ENCODE measurements at places on chromosomes 16 and 17.

GRCh38 chr16:67653128-67653788 is 6.8 kb downstream of the ACD start:
- DNase-seq: no peak

- DNase-seq: no peak
These were observed 16.7 kb upstream of the TOB1 start for GRCh38 chr17:50882851-50883250.

GRCh38 chr16:17173281-17173680 is 297.5 kb downstream of the XYLT1 start:
- peak; percentile 71 for DNase-seq

- no peak for DNase-seq
These were observed 112.4 kb upstream of the NOL11 start for GRCh38 chr17:67605256-67605912.

GRCh38 chr17:47704116-47704515 is 10.2 kb downstream of the TBKBP1 start:
- peak; percentile 84 for DNase-seq

GRCh38 chr16:85833219-85833920 is 33.9 kb downstream of the COX4I1 start:
- no peak for DNase-seq

- peak; percentile 61 for DNase-seq
These were observed 21.9 kb downstream of the C1QTNF1 start for GRCh38 chr17:79045842-79046196.

GRCh38 chr16:15985144-15985543 is 35.7 kb downstream of the ABCC1 start:
- DNase-seq: no peak

GRCh38 chr17:75828076-75828400 is 16.2 kb downstream of the UNC13D start:
- DNase-seq: no peak

GRCh38 chr17:52170963-52171572 is 12.6 kb upstream of the CA10 start:
- DNase-seq: no peak

DNA sequence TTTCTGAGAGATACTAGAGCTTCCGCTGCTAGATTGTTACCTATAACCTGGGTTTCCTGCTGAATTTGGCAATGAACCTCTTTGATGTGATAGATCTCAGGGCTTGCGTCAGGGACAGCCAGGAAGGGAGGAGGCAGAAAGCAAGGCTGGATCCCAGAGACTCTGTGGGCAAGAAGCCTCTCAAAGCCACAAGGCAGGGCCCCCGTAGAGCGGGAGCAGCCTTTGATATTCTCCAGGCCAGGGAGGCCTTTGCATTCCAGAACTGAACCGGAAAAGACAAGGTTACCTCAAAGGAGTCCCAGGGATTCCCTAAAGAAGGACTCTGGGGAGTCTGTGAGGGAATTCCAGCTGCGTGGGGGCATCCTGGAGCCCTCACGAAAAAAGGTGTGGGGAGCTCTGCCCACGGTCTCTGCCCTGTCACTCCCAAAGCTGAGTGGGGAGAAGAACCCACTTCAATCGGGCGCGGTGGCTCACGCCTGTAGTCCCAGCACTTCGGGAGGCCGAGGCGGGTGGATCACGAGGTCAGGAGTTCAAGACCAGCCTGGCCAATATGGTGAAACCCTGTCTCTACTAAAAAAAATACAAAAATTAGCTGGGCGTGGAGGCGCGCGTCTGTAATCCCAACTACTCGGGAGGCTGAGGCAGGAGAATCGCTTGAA is 14.3 kb upstream of the SCIMP start:
- no peak for DNase-seq

DNA sequence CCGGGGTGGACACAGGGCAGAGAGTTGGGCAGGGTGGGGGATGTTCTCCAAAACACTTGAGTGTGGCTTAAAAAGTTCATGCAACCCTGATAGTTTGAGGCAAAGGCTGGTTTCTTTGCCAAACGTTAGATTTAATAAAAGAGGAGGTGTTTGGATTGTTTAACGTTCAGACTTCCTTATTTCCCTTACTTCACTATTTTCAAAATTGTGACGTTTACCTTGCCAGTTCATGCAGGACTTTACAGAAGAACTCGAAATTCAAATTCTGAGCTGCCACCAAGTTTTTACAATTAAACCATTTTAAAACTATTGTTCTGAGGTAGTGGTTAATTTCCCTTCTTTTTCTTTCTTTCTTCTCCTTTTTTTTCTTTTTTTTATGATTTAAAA is 5.5 kb downstream of the SEC14L1 start:
- no peak for DNase-seq

GRCh38 chr16:15933781-15934180 is 15.6 kb upstream of the ABCC1 start:
- DNase-seq: no peak

- DNase-seq: no peak
These were observed 129.3 kb upstream of the AXIN2 start for GRCh38 chr17:65690626-65691310.

DNA sequence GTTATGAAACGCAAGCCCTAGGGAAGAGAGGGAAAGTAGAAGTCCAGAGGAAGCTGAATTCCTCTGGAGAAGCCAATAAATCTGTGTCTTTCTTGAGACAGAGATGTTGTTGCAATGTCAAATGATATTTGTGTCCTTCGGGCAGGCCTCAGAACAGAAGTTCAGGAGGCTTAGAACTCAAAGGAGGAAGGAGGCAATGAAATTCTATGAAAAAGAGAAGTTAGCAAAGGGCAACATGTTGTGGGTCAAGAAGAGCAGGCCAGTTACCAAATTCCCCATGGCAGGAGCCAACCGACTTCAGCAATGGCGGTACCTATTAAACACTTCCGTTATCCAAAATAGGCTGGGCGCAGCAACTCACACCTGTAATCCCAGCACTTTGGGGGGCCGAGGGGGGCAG is 109.0 kb upstream of the DHX40 start:
- no peak for DNase-seq

GRCh38 chr17:42566215-42566882 is 551 bp upstream of the MLX start:
- no peak for DNase-seq

DNA sequence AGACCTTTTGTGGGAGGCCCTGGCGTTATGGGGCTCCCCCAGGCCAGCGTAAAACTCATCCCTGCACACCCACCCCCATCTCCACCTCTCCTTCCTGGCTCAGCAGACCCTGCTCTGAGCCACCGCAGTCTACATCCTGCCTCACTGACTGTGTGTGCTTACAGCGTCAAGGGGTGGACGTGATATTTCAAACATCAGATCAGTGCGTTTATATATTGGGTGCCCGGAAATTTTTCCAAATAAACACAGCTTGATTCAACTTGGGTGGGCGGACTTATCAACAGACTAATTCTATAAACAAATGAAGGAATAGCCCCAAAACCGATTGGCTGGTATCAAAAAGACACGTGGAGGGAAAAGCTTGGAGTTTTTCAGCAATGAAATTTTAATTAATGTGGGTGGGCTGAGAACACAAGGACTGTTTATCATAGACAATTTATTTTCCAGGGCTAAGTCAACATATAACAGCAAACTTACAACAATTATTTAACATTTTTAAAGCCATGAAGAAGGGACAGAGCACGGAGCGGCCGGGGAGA is at the start of gene FOXL1:
TSS of gene FOXL1 (plus strand) at position 489 of the 539 bp plus-strand sequence. CDS start 175 bp downstream, outside the sequence.
- no peak for DNase-seq

- DNase-seq: no peak
These were observed 15.7 kb downstream of the FBF1 start for GRCh38 chr17:75925103-75925502.

DNA sequence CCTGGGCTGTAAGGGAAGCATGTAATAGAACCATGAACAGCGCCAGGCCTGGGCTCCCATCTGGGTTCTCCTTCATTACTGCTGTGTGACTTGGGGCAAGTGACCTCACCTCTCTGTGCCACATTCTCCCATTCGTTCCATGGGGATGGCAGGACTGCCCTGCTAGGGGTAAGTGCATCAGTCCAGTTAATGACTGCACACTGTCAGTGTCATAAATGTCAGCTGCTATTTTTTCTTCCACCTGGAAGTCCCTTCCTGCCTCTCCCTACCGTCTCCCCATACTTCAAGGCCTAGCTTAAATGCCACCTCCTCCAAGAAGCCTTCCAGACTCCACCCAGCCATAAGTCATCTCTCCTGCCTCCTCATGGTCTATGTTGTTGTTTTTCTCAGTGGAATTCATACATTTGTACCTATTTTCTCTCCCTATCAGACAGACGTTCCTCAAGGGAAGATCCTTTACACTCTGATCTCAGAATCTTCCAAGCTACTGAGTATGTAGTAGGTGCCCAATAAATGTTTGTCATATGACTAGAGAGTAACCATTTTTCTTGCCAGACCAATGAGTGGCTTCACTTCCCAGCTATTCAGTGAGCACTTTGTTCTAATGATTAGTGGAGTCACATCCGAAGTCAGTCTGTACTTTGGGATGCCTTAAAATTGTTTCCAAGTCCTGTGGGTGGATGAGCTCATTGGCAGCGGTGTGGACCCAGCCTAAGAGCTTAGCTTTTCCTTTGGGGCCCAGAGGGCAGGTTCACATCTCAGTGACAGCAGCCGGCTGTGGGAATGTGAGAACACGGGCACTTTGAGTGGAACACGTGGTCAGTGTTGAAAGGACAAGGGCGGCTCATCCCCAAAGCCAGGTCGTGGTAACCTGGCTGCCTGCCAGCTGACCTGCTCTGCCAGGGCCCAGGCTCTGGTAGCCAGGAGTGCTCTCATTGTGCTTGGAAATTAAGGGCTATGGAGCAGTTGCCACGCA is 147.5 kb upstream of the GSE1 start:
- no peak for DNase-seq

GRCh38 chr16:4511441-4512082 is 27.0 kb downstream of the CDIP1 start:
- no peak for DNase-seq

GRCh38 chr17:60390186-60390585 is 1.7 kb downstream of the USP32 start:
- DNase-seq: no peak

- DNase-seq: no peak
These were observed 6.3 kb downstream of the E4F1 start for GRCh38 chr16:2229632-2230250.

- DNase-seq: no peak
These were observed 44.2 kb upstream of the RASD1 start for GRCh38 chr17:17540278-17540906.

- DNase-seq: no peak
These were observed 30.0 kb upstream of the HEATR6 start for GRCh38 chr17:60108712-60109111.

- DNase-seq: no peak
These were observed 50.7 kb upstream of the SIAH1 start for GRCh38 chr16:48435906-48436305.

- DNase-seq: no peak
These were observed 3.5 kb upstream of the AGRP start for GRCh38 chr16:67486805-67487204.

DNA sequence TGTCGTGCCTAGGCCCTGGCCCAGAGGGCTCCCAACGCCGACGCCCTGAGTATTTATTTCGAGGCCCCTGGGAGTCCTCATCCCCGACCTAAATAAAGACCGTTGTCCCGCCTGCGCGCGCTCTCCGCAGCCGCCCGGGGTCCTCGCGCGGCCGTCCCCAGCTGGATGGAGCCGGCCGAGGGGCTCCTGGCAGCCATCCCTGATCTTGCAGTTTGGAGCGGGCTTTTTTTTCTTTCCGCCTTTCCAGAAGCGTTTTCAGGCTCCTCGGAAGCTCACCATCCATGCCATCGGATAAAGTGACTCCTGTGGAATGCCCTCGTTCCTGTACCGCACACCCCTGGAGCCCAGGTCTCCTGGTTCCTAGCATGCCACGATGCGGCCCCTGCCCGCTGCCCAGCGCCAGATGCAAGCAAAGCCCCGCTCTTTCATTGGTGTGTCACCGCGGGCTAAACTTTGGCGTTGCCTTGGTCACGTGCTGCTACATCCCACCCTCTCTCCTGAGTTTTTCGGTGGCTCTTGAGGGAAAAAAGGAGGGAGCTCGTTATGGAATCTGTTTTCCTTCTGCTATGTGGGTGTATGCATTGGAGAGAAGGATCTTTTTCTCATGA is 716 bp downstream of the TMEM94 start:
- DNase-seq: no peak

GRCh38 chr16:11612665-11613025 is 25.9 kb upstream of the LITAF start:
- no peak for DNase-seq

GRCh38 chr16:483341-484075 is 44.0 kb upstream of the CAPN15 start:
- DNase-seq: no peak

DNA sequence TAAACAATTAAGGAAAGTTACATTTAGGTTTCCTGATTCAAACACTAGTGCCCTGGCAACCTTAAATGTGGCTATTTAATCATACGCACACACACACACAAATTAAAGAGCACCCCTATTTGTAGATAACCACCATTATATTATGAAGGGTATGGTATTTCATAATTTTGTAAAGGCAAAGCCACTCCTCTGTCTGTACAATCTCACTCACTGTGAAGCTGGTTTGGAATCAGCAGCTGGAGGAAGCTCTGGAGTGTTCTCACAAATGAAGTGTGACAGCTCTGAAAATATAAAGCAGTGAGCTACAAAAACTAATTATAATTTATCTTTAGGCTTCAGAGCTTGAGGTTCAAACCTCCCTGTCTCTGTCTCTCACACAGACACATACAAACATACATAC is 57.9 kb upstream of the KCNJ16 start:
- no peak for DNase-seq

DNA sequence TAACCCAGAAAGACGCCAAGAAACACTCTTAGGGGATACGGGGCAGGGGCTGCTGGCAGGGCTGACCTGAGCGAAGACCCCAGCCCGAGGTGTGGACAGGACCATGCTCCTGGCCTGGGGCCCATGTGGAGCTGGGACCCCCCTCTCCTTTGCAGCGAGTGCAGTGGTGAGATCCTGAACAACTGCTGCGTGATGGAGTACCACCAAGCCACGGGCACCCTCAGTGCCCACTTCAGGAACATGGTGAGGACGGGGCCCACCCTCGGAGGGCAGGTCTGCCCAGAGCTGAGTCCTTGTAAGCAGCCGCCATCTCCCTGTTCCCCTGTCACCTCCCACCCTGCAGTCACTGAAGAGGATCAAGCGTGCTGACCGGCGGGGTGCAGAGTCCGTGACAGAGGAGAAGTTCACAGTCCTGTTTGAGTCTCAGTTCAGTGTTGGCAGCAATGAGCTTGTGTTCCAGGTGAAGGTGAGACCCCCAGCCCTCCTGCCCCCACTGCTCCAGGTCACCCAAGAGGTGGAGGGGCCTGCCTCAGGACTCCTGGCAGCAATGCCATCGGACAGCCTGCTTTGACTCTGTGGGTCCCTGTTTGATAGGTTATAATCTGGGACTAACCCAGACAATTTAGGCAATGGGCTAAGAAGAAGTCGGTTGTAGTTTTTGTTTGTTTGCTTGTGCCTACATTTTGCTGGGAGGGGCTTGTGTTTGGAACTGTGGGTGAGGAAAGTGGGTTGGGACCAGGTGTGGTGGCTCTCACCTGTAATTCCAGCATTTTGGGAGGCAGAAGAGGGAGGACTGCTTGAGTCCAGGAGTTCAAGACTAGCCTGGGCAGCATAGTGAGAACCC is 16.1 kb downstream of the STAT5A start:
- no peak for DNase-seq

- DNase-seq: no peak
These were observed 18.4 kb downstream of the GPR179 start for GRCh38 chr17:38325221-38325851.

Data from natural killer cell treated with Interleukin-12 subunit alpha and Interleukin-12 subunit beta and Interleukin-15 and Interleukin-18, amount 100 ng/mL, for 72 hours (primary cell).